ENCODE measurements at places on chromosomes 7 and 10.

DNA sequence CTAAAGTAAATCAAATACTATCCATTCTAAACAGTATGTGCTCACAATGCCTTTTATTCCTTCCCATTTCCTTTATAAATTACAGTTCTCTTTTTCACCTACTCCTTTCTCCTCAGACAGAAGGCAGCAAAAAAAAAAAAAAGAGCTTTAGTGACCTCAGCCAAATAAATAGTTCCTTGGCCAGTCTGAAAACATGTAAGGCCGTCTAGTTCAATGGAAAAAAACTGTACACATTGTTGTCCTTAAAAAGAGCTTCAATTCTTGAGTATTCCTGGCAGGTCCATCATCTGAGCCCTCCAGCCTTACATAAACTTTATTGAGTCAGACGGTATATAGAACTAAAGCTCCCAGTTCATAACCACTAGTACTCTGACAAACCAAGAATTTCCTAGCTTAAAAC lies 185.4 kb downstream of the CACNA2D1 start:
- no peak for DNase-seq

DNA sequence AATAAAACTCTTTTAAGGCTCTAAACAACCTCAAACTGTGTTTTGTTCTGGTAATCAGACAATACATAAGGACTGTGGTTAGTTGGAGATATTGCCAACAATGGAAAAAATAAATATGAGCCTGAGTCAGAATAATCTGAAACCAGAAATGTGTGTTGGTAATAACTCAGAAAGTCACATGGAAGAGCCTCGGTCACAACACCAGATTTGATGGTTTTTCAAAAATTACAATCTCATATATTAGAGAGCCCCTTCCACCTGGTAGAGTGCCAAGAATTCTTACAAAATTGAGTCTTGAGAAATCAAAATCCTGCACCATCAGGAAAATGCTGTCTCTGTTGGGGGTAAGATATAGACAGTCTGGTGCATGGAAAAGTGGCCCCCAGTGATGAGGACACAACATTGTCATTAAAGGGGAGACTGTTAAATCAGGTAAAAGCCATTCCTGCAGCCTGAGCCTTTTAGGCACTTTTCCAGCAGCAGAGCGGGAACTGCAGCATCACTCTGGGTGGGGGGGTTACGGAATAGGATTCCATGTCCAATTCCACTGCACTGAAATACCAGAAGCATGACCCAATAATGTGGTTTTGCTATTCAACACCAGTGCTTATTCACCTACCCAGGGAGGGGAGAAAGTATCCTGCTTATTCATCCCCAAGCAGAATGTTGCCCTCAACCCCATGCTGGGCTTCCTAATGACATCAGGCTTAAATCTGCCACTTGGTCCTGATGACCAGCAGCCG lies 9.5 kb upstream of the ADAM12 start:
- no peak for DNase-seq

GRCh38 chr7:155269766-155270585 lies 27.7 kb upstream of the INSIG1 start:
- no peak for DNase-seq

DNA sequence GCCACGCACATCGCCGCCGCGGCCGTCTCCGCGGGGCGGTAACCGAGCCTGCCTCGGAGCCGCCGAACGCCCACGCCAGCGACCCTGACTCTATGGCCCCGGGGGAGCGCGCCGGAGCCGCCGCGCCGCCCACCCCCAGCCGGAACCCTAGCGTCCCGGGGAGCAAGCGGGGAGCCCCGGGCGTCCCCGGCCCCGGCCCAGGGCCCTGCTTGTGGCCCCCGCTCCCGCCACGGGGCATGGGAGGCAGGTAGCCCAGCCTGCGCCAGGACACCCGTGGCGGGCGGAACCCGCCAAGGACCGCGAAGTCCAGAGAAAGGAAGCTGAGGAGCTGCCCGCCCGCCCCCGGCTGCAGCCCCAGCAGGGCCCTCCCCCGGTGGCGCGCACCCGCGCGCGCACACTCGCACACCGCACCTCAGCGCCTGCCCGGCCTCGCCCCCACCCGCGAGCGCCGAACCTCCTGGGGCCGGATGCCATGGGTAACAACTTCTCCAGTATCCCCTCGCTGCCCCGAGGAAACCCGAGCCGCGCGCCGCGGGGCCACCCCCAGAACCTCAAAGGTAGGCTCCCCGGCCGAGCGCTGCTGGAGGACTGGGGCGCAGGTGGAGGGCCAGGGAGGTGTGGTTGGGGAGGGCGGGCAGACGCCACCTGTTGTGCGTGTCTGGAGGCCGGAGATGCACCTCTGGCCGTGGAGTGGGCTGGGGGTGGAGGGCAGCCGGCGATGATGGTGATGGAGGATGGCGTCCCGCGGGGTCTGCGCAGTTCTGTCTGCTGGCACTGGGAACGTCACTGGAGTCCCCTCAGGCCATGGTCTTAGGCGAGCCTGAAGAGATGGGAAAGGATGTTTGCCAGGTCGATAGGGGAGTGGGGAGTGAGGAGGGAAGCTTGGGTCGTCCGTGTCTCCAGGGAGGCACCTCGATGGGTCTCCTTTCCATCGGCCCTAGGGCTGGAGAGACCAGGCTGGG lies 692 bp downstream of the NEURL1 start:
- peak; percentile 37 for DNase-seq

- no peak for DNase-seq
These were observed 188.5 kb downstream of the JAZF1 start for GRCh38 chr7:27992097-27992496.

DNA sequence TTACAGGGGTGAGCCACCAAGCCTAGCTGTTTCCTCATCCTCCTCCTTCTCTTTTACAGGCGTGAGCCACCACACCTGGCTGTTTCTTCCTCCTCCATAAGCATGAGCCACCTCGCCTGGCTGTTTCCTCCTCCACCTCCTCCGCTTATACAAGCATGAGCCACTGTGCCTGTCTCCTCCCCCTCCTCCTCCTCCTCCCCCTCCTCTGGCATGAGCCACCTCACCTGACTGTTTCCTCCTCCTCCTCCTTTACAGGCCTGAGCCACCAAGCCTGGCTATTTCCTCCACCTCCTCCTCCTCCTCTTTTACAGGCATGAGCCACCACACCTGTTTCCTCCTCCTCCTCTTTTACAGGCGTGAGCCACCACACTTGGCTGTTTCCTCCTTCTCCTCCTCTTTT lies 49.8 kb upstream of the ZNF479 start:
- DNase-seq: no peak

DNA sequence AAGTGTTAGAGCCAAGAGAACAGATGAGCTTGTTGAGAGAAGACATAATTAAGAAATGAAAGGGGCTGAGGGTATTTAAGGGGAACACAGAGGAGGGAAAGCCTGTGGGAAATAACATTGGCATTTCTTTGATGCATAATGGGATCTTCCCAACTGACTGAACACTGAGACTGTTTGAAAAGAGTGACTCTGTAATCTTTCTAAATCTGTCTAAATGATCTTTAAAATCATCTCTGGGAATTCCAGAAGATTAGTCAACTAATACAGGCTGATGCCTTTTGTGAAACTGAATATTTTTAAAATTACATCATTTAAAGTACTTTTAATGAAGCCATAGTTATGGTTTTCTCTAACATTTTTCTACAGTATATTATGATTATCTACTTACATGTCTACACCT lies 17.4 kb upstream of the SLC35G1 start:
- no peak for DNase-seq

- DNase-seq: peak; percentile 23
These were observed 57.4 kb downstream of the CDK6 start for GRCh38 chr7:92778972-92779371.

- DNase-seq: peak; percentile 31
These were observed 34.2 kb downstream of the PARD3 start for GRCh38 chr10:34780818-34781380.

DNA sequence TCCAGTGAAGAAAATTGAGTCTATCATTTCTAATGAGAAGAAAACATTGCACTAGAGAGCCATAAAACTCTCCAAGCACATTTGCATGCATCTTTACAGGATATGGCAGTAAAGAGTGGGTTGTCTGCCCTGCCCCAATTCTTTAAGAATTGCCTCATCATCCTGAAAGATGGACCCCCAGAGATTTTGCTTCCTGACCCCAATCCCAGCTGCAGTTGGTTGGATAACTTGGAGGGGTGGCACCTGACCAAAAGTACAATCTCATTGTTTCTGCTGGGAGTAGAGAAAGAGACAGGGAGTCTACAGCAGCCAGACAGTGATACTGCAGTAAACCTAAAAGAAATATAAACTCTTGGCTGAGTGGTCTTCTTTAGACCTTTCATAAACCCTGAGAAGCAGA lies 49.1 kb upstream of the ADCY1 start:
- no peak for DNase-seq

Measured in testis (tissue), 5 donors.